8988T (cell line): ENCODE measurements at places on chromosomes 13 and 19.

GRCh38 chr13:90493667-90494066 lies 853.8 kb upstream of the MIR17HG start:
- no peak for DNase-seq

GRCh38 chr13:47027780-47028437 lies 131.1 kb upstream of the HTR2A start:
- DNase-seq = no peak

- no peak for DNase-seq
Measured at GRCh38 chr13:27398360-27398759, 26.1 kb upstream of the GTF3A start.

DNA sequence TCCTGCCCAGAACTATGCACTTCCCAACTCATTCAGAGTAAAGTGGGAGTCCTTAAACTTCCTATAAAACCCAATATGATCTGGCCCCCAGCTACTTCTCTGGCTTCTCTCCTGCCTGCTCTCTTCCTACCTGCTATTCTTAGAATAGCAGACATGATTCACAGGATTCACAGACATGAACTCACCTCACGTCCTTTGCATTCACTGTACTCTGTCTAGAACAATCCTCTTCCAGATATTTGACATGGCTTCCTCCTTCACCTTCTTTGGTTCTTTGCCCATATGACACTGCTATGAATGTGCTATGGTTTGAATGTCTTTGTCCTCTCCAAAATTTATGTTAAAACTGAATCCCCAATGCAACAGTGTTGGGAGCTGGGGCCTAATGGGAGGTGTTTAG lies 154.9 kb downstream of the UGGT2 start:
- DNase-seq = no peak

DNA sequence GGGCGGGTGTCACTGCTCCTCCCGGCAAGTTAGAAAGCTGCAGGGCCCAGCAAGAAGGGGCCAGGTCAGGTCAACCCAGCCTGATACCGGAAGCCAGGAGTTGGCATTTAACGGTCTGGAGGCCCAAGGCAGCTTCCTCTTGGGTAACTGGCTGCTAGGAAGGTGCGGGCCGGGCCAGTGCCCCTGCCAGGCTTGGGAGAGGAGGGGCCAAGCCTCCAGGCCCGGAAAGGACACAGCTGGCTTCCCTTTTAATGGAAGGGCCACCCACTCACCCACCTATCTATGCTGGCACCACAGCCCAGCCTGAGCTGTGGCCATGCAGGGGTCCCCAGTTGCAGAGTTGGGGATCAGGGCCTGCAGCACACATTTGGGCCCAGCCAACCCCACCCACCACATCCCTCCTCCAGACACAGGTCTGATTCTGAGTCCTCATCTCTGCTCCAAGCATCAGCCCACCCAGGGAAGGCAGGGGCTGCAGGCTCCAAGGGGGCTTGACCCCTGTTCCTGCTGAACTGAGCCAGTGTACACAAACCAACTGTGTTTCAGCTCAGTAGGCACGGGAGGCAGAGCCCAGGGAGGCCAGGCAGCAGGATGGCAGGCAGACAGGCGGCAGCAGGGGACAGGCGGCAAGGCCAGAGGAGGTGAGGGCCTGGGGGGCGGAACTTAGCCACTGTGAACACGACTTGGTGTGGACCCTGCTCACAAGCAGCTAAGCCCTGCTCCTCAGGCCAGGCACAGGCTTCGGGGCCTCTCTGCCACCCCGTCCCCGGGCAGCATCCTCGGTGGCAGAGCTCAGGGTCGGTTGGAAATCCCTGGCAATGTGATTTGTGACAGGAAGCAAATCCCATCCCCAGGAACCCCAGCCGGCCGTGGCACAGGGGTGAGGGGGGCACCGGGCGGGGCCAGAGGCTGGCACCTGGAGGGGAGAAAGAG lies 40.8 kb downstream of the ZSWIM4 start:
- DNase-seq = no peak

DNA sequence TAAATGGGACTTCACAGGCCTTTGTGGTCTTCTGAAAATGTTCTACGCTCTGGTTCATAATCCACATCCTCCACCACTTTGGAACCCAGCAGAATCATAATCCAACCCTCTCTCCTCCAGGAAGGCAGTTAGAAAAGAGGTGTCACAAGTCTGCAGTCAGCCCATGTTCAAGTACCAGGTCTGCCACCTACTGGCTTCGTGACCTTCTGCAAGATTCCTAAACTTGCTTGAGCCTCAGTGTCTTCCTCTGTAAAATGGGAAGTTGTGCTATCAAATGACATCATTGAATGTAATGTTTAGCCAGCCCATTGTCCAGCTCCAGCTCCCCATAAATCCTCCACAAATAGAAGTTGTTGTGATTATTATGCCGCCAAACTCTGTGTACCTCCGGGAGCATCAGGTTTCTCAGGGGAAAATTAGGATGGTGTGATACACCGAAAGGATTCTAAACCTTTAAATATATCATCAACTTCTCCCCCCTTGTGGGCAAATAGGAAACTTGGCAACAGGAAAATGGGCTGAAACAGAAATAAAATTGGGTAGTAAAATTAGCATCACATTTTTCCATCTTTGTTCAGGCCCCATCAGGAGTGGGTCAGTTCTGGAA lies 109.7 kb downstream of the NUFIP1 start:
- no peak for DNase-seq

DNA sequence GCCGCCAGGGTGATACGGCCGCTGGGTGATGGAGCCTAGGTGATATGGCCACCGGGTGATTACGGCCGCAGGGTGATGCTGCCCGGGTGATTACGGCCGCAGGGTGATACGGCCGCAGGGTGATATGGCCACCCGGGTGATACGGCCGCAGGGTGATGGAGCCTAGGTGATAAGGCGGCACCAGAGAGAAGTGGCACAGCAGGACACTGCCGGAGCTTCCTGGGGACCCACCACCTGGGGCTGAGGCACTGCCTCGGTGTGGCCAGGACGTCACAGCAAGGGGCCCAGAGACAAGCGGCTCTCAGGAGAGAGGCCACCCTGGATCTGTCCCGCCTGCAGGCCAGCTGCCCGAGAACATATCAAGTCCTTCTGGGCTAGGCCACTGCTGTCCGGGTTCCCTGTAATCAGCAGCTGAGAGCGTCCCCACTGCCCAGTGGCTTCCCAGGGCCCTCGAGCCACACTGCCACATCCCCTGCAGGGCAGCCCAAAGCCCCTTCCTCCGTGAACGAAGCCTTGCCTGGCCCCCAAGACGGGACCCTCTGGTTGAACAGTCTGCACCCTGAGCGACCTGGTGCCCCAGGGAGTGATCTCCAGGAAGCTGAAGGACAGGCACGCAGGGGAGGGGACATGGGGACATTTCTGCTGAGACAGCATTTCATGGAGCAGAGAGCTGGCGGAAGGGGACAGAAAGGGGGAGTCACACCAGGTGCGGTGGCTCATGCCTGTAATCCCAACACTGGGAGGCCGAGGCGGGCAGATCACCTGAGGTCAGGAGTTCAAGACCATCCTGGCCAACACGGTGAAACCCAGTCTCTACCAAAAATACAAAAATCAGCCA lies 22.1 kb downstream of the ZNF787 start:
- no peak for DNase-seq

DNA sequence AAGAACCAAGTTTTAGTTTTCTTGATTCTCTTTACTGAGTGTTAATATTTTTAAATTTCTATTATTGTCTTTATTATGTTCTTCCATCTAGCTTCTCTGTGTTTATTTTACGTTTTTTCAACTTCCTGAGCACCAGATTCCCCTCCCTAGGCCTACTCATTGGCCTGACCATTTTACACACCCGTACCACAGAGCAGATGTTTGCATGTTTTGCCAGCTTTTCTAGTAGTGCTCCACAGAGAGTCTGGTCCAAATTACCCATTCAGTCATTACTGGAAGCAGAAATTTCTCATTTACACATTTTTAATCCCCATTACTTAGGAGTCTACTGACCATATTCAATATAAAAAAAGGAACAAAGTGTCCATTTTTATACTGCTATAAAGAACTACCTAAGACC lies 66.9 kb downstream of the ING1 start:
- no peak for DNase-seq

DNA sequence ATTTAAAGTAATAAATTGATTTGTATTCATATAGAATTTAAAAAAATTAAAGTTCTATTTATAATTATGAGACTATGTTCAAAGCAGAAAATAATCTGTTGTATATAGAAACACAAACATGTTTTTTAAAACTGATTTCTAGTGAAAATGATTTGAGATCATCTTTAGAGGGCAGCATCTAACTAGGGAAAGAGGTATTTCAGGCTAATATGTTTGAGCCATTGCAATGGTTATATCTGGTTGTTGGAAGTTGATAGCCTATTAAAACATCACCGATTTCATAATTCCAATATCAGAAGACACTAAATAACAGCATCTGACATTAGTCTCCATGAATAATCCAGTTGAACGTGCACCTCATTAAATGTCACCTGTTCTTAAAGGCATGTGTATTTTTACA lies 79.8 kb upstream of the SLITRK6 start:
- DNase-seq = no peak

GRCh38 chr19:48392860-48393558 lies 459 bp upstream of the GRIN2D start:
- no peak for DNase-seq

- no peak for DNase-seq
Measured at GRCh38 chr19:15108145-15108844, 1.1 kb downstream of the SYDE1 start.

DNA sequence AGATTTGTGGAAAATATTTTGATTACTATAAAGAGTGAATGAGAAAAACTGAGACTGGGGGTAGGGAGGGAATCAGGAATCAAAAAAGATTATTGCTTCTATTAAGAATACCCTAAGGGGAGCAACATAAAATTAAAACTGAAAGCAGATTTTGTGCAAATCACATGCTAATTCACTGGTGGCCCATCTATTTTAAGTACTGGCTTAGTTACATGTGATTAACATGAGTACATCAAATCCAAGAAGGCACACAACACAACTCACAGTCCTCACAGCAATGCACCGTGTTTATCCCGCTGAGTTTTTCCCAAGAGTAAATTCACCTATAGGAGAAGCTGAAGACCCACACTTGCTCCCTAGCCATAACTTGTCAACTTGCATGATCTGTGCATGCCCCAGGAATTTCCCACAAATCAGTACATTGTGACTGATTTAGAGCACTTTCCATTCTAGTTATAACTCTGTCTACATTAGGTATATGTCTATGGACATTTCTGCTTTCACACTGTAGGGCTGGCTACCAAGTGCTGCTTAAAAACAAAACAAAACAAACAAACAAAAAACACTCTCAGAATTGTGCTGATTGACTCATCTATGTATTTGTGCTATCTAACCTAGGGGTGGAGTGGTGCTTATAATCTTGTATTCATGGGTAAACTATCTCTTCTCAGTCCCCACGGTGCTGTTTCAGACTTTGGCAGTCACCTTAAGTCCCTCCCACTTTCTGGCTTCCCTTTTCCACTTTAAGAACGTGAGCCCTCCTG lies 24.3 kb downstream of the AMER2 start:
- no peak for DNase-seq

- DNase-seq = no peak
Measured at GRCh38 chr13:99693852-99694611, 192.8 kb downstream of the TM9SF2 start.

GRCh38 chr13:104296286-104296685 lies 1230.1 kb upstream of the SLC10A2 start:
- no peak for DNase-seq

- no peak for DNase-seq
Measured at GRCh38 chr13:85985797-85986196, 186.6 kb upstream of the SLITRK6 start.

DNA sequence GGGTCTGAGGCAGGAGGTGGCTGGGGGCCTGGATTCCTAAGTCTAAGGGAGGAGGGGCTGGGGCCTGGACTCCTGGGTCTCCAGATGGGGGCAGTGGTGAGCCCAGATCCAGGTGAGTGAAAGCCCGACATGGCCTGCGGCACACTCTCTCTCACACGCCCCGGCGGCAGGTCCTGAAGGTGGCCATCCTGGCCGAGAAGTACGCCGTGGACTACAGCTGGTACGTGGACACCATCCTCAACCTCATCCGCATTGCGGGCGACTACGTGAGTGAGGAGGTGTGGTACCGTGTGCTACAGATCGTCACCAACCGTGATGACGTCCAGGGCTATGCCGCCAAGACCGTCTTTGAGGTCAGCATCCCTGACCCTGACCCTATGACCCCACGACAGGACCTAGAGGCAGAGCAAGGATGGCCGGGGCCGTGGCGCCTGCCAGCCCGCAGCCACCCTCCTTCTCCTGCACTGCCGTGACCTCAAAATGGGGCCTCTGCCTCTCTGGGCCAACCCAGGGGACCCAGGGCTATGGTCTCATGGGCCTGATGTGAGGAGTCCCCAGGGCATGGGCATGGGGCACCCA lies 13.2 kb downstream of the FUZ start:
- no peak for DNase-seq

GRCh38 chr13:93624311-93624777 lies 397.7 kb downstream of the GPC6 start:
- DNase-seq = no peak

DNA sequence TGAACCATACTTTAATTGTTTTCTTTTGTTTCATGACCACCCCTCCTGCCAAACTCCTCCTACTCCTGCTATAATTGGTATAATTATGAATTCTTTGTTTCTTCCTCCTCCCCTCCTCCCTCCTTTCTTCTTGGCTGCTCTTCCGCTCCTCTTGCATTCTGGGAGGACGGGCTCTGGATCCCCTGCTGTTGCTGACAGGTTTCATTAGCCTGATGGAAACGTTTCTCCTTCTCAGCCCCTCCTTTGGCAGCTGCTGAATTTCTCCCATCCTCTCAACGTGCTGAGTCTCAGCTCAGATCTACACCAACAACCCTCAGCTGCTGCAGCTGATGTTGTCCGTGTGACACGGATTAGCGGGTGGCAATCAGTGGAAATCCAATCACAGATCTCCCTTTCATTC lies 97.1 kb upstream of the UBAC2 start:
- DNase-seq = no peak

GRCh38 chr19:46599716-46600373 lies 1.3 kb upstream of the CALM3 start:
- DNase-seq = no peak

DNA sequence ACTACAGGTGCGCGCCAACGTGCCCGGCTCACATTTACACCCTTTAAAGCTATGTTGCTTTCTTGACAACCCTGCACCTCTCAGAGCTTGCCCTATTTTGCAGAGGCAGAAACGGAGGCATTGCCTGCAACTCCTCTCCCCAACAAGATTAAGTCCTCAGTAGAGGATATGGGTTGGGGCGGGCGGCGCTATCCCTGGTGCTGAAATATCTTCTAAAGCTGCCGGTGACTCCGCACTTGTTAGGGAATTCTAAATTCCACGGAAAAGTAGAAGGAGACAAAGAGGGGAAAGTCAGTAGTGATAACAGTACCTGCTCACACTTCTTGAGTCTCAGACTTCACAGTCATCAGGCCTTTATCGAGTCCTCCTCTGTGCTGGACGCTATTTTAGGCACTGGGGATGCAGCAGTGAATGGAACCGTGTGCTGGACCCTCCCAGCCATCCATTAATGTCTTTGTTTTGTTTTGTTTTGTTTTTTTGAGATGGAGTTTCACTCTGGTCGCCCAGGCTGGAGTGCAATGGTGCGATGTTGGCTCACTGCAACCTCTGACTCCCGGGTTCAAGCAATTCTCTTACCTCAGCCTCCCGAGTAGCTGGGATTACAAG lies 18.0 kb downstream of the SLC5A5 start:
- DNase-seq = no peak
